ENCODE measurements at places on chromosomes 6 and 20. TPM values are rescaled to one million over a fixed set of nuclear protein-coding genes. Genes with fewer than 3 reads are reported as not detected.

Gene FAM83B
- total RNA-seq: not detected

Gene ZNF343
- total RNA-seq: 10.3 TPM

Gene OR2J3
- not detected for total RNA-seq

Gene MMP24
- 0.63 TPM for total RNA-seq

Gene IP6K3
- total RNA-seq: not detected

Gene UBE2V1
- total RNA-seq: 49.0 TPM

Gene ATAT1
- total RNA-seq: 3.1 TPM

Gene RGS17
- 3.3 TPM for total RNA-seq

Gene COX4I2
- not detected for total RNA-seq

Gene SLC17A2
- total RNA-seq: not detected

Gene SALL4
- total RNA-seq: under 0.01 TPM

Gene POM121L2
- total RNA-seq: not detected

Gene EFHC1
- total RNA-seq: 12.2 TPM

Gene NUS1
- total RNA-seq: 14.3 TPM

Gene ECT2L
- total RNA-seq: not detected

Gene SYNDIG1
- total RNA-seq: not detected

Gene FNDC11
- total RNA-seq: 0.94 TPM

Gene ACSS1
- 6.1 TPM for total RNA-seq

Gene AKAP7
- total RNA-seq: 1.6 TPM

Gene SPAG4
- 23.5 TPM for total RNA-seq

Gene GSTA2
- total RNA-seq: not detected

Gene C2
- total RNA-seq: 0.19 TPM

Gene TBXT
- total RNA-seq: not detected

Measured in endothelial cell of coronary artery (primary cell).